Body of pancreas (tissue), 4 donors: ENCODE measurements at places on chromosomes 11 and 22. TPM values are rescaled to one million over a fixed set of nuclear protein-coding genes. Genes with fewer than 3 reads are reported as not detected.

GRCh38 chr11:112300094-112300786, 39.6 kb upstream of the PLET1 start:
- H3K27ac ChIP-seq: no peak overlapping the region
- no peak for DNase-seq
- no peak overlapping the region for H3K4me3 ChIP-seq

- no peaks in the 10 kb centered on the region for H3K4me1 ChIP-seq
- no peak for DNase-seq
- H3K36me3 ChIP-seq: no peaks in the 10 kb centered on the region
- H3K27ac ChIP-seq: no peak overlapping the region
- no peak overlapping the region for H3K4me3 ChIP-seq
Measured at GRCh38 chr11:64502634-64503033, 88.4 kb upstream of the SLC22A12 start.

DNA sequence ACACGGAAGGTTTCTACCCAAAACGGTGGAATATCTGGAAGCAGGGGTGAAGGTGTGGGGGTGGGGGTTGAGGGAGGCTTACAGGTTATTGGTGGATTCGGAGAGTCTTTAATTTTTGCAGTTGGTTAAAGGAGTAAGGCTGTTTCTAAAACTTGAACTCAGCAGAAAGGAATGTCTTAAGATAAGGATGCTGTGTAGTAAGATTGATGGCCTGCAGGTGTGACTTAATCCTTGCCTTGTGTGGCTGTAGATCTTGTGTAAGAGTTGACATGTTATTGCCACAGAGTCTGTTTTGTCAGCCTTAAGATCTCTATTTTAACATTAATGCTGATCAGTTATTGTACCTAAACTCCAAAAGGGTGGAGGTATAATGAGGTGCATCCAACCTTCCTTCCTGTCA, 16.4 kb upstream of the OR6M1 start:
- no peaks in the 10 kb centered on the region for H3K27me3 ChIP-seq
- peaks cover 13% of the 10 kb centered on the region for H3K4me1 ChIP-seq
- DNase-seq: peak; percentile 49
- no peak overlapping the region for H3K4me3 ChIP-seq

DNA sequence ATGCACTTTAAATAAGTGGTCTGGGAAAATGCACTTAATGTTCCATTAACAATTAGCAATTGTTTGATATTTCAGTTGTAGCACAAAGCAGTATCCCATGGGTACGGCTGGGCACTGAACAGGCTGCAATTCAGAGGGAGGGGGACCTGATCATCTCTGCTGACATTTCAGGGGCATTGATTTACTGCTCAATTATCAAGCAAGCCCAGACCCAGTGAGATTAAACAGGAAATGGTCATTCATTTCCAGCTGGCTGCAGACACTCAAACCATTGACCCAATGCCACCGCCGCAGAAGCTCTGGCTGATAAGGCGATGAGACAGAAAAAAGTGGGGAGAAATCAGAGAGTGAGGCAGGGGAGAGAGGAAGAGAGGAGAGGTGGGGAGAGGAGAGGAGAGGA, 1.2 kb downstream of the GPR83 start:
- no peak for DNase-seq
- peaks cover 9% of the 10 kb centered on the region for H3K27me3 ChIP-seq
- H3K27ac ChIP-seq: no peak overlapping the region

DNA sequence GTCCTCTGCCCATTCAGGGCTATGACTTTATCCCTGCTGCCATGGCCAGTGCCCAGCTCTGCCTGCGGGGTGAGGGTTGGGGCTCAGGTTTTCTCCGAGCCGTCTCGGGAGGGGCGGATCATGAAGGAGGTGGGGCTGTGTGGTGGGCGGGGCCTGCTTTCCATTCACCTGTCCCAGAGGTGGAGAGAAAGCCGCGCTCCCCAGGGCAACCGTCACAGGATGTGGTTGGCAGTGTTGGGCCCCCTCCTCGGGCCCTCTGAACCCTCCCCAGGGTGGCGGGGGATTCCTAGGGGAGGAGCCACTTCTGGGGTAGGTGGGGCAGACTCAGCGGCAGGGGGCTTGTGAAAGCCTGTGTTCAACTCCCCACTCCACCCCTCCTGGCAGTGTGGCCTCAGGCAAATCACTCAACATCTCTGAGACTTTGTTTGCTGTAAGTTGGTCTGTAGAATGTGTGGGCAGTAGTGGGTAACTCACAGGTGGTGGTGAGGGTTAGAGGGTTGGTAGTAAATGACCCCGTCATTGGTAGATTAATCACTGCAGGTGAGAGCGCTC, 50.3 kb downstream of the CD6 start:
- no peak overlapping the region for H3K4me3 ChIP-seq
- H3K36me3 ChIP-seq: no peaks in the 10 kb centered on the region
- peak; percentile 76 for DNase-seq
- H3K4me1 ChIP-seq: peaks cover 8% of the 10 kb centered on the region

The TREH gene
- total RNA-seq: not detected

The BARX2 gene
- 1.8 TPM for total RNA-seq
